ENCODE measurements at places on chromosomes 7 and 10.

DNA sequence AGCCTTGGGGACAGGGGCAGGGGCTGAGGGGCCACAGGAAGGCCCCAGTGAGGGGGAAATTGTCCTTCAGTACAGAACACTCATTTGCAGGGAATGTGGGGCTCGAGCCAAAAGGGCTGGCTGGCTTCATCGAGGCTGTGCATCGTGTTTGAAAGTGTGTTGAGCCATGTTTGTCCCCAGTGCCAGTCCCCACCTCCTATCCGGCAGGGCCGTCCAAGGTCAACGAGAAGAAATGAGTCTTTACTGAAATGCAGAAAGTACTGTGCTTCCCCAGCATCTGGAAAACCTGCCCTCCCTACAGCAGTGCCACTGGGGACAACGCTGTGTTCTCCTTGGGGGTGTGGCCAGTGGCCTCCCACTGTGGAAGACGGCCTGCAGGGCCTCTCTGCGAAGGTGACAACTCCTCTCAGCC, 214.1 kb downstream of the KLF6 start:
- DNase-seq, result no peak

- no peak for DNase-seq
Observed at GRCh38 chr10:131323880-131324279, 12.4 kb upstream of the TCERG1L start.

- no peak for DNase-seq
Observed at GRCh38 chr10:4984223-4984622, 19.4 kb downstream of the AKR1C2 start.

DNA sequence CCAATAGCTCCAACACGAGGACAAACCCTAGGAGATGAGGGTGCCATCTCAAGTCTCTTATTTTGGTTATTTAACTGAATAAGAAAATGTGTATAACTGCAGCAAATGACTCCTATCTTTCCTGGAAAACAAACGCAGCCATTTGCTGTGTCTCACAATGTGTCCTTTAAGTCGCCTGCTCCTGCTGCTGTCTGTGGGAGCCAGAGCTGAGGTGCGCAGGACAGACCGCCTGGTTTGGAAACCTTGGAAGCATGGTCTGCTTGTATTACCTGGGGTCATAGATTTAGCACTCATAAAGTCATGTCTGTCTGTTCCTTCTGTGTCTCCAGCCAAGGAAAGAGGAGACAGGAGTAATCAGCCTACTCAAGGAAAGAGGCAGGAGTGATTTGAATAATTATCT, 760.2 kb downstream of the GRID1 start:
- no peak for DNase-seq

GRCh38 chr10:15781381-15781960, 61.7 kb upstream of the ITGA8 start:
- no peak for DNase-seq

GRCh38 chr10:13973742-13974141, 357.0 kb downstream of the FRMD4A start:
- DNase-seq, result no peak

DNA sequence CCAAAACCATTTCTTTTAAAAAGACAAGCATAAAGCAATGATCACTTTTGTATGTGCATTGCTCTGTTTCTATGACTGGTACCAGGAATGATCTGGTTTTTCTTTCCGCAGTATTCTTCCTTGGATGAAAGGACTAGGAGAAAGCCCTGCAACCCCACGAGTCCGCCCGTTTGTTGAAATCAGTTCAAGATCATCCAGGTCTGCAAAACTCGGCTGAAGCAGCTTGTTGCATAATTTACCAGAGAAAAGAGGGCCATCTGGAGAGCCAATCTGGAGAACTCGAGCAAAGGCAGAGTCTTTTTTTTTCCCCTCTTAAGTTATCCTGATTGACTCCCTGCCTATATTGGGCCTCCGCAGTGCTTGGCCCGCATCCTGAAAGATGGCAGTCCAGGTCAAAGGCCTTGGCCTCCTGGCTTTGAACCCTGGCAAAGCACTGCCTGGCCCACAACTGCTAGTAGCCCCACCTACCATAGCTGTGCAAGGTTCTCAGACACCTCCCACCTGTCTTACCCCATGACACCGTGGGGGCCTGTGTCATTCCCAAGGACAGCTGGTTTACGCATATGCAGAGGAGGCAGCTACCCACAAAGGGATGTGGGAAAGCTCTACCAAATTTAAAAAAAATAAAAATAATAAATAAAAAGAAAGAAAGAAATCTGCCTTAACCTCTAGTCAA, 572.2 kb downstream of the INHBA start:
- DNase-seq, result no peak

- DNase-seq, result peak; percentile 30
Observed at GRCh38 chr7:154929006-154929726, 73.8 kb downstream of the PAXIP1 start.

- peak; percentile 33 for DNase-seq
Observed at GRCh38 chr7:12674861-12675260, 12.6 kb upstream of the ARL4A start.

DNA sequence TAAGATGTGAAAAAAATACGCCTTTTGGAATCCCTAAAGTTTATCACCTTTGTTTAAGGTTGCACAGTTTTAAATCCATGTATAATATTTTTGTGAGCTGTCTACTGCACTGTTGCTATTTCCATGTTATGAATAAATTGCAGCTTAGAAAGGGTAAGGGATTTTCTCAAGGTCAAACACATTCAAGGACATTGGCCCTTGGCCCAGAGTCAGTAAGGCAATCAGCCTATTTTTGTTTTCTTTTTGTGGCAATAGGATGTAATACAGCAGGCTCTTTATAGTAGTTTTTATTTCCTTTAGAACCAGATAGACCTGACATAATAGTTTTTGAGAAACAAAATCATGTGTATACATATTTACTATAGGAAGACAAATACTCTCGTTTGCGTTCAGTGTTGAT, 219.8 kb downstream of the ACTR3B start:
- no peak for DNase-seq

DNA sequence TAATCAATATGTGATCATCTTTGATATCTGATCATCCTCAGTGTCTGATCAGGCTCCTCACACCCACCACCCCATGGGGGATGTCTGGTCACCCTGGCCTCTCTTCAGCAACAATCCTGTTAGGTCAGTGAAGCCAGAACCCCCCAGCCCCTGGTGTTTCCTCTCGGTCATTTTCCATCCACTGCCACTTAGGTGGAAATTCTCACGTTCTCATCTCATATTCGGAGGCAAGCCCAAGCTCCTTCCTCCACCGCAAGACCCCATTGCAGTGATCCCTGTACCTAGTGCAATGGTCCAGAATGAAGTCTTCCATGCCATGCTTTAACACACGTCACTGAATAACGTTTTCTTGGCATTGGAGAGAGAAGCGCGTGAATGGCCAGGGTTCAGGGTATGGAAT, 103.0 kb upstream of the DNAAF5 start:
- DNase-seq, result no peak

DNA sequence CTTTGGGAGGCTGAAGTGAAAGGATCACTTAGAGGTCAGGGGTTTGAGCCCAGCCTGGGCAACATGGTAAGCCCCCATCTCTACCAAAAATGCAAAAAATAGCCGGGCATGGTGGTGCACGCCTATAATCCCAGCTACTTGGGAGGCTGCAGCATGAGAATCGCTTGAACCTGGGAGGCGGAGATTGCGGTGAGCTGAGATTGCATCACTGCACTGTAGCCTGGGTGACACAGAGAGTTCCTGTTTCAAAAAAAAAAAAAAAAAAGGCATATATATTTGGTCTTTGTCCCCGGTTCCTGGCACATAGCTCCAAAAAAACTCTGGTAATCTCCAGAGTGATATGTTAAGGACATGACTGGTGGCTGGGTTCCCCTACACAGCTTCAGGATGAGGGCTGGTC, 147.3 kb downstream of the SEC23IP start:
- DNase-seq, result no peak

DNA sequence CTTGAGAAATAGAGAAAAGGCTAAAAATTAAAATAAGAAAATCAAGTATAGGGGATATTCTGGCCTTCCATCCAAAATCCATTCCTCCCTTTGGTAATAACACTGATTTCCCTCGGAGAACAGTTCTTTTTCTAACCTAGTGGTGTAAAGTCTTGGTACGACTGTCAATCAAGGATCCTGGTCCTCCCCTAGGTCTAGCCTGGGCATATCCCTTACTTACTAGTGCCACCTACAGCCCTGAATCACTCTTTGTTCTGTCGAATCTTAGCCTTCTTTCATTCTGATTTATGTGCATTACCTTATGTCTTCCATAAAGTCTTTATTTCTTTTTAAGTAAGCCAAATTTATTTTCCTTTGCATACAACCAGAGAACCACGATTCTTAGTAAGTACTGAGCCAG, 298.7 kb upstream of the LRRTM3 start:
- DNase-seq, result no peak

GRCh38 chr7:5065107-5065407, 19.4 kb downstream of the RBAK start:
- DNase-seq, result no peak

DNA sequence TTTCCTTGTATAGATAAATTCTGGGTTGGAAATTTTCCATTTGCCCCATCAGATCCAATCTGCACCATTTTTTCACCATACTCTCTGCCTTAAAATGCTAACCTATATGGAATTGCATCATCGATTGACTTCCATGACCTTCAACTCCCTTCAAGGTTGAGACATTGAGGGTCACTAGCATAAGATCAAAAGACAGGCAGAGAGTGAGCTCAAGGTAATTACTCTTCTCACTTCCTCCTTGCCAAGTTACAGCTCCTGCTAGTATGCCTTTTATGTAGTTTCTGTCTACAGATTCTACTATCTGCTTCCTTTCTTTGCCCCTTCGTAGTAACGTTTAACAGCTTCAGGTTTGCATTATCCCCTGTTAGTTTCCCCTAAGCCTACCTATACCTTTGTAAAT, 1127.7 kb upstream of the LRRTM3 start:
- no peak for DNase-seq

GRCh38 chr7:90337106-90337505, 9.4 kb upstream of the GTPBP10 start:
- DNase-seq, result no peak

DNA sequence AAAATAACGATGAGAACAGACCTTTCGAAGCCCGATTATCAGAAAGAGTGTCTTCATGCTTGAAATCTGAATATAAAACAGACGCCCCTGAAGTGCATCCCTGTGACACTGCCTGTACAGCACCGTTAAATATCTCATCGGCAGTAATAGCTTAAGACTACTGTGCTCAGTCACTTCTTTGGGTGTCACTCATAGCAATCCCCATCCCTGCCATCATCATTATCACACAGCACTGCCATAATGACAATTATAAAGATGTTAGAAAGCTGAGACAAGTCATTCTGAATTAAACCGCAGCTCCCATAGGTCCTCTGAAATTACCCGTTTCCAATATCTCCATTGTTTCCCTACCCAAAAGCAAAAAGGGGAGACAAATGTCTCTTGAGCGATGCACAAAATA, 567.7 kb upstream of the C7orf33 start:
- no peak for DNase-seq

DNA sequence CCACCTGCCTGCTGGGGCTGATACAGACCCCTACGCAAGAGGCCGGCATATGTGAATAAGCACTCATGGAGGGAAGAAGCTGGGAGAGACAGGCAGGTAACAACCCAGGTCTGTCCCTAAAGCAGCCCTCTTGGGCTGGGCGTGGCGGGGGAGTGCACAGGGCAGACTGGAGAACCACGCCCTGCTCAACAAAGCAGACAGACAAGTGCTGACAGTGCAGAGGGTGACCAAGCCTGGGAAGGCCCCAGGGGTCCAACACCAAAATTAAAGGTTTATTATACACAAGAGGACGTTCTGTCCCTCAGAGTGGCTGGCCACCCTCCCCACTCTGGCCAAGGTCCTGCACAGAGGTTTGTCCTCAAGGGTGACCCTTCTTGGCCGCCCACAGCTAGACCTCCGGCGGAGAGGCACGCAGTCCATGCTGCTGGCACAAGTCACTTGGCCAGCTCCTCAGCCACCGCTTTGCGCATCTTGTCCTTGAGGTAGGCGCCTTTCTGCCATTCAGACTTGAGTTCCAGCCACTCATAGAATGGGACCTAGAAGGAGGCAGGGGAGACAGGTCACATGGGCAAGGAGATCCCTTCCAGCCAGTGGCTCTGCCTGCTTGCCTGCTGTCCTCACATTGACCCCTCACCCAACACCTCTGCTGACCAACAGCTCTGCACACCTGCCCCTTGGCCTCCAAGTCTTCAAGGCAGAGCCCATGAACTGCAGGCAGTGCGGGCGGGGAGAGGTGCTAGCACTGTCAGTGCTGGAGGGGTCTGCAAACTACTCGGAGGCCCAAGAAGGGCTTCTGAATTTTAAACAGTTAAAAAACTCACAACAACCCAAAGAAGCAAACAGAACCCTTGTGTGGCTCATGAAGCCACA, 11.4 kb upstream of the NACAD start:
- no peak for DNase-seq

DNA sequence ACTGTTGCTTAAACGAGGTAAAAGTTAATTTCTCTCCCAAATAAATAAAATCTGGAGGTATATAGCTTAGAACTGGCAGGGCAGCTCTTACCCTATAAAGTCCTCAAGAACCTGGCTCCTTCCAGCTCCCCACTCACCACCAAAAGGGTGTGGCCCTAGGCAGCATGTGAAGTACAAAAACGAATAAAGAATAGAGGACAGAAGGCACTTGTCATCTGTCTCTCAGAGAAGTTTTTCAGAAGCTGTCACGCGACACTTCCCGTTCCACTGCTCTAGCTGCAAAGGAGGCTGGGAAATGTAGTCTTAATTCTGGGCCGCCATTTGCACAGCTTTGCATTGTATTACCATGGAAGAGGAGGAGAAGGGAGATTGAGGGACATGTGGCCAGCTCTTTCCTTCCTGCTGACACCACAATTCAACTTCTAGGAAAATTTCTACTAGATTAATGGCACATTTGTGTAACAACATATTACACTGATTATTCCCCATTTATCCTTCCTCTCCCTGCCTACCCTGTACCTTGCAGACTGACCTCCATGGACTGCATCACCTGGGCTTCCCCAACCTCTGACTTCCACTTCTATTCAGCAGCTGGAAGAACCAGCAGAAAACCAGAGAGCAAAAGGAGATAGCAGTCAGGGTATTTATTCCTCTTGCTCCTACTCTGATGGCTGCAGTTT, 62.2 kb downstream of the CCDC71L start:
- peak; percentile 86 for DNase-seq
